ENCODE measurements at places on chromosomes 4 and X.

DNA sequence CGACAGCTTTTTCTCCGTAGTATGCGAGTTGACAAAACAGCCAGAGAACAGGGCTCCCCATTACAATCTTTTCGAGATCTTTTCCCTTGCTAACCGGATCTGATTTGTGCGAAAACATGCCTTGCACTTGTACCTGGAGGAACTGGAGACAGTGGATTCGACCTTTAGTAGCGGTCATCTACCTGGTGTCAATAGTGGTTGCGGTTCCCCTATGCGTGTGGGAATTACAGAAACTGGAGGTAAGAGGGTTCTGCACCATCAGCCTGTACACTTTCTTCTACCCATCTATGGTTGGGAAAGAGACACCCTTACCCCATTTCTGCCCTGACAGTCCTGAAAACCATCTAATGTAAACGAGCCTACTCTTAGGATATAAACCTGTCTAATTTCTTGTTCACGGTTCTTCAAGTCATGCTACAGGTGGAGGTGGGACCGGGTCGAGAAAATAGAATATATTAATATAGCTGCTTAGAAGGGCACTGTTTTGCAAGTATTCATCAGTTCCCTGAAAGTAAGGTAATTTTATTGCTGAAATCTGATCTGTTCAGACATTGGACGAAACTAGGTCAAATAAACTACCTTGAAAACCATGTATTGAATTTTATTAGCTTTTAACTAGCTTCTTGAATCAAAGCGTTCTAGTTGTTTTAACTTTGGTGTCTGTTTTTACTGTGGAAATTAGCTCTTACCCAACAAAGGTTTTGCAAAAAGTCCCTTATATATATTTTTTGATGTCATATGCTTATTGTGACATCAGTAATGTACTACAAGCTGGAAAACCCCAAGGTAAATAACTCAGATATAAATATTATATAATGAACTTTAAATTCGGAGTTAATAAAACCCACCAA, 869 bp downstream of the TMEM184C start:
- DNase-seq, result no peak

- no peak for DNase-seq
These were observed 6.8 kb downstream of the PLP2 start for GRCh38 chrX:49178537-49178936.

- DNase-seq, result no peak
These were observed 409.1 kb upstream of the SPANXN4 start for GRCh38 chrX:142616636-142617035.

DNA sequence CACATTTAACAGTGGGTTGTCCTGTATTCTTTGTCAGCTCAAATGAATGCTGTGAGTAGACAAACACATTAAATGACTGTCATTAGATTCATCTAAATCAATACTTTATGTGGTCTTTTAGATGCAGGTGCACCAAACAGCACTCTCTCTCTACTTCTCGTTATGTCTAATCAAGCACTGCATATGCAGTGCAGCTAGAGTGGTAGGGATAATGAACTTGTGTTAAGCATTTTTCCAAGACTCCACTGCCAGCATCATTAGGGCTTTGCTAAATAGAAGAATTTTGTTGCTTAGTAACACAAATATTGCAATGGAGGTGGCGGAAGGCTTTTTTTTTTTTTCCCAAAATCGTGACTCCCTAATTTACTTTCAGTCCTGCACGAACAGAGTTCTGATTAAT, 447.0 kb upstream of the GALNT7 start:
- DNase-seq, result no peak

GRCh38 chrX:154795016-154795415, 10.3 kb downstream of the MPP1 start:
- DNase-seq, result no peak

DNA sequence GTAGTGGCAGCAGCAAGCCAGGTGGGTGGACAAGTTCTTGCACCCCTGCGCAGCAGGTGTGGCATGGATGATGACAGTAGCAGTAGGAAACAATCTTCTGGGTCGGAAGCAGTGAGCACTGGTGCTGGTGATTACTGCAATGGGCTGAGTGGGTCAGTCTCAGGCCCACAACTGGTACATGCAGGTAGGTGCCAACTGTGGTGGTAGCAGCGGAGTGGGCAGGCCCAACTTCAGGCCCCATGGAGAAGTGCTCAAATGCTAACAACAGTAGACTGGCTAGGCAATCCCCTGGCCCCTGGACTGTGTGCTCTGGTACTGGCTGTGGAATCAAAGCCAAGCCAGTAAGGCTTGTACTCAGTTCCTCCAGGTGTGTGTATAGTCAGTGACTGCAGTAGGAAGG, 413.7 kb downstream of the PDGFC start:
- no peak for DNase-seq

DNA sequence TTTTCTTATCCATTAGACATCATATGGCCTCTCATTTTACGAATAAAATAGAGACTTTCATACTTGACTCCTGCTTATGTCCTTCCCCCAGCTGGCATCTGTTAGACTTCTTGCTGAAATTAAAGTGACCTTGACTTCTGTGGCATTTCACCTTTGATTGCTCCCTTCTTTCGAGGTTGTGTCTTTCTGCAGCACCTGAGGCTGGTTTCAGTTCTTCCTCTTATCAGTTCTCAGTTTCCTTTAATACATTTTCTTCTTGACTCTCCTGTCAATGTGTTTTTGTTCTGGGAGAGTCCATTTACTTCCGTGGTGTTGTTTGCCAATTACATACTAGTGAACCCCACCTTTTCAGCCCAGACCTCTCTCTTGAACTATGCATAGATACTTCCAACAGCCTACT, 81.6 kb downstream of the RBPJ start:
- no peak for DNase-seq

DNA sequence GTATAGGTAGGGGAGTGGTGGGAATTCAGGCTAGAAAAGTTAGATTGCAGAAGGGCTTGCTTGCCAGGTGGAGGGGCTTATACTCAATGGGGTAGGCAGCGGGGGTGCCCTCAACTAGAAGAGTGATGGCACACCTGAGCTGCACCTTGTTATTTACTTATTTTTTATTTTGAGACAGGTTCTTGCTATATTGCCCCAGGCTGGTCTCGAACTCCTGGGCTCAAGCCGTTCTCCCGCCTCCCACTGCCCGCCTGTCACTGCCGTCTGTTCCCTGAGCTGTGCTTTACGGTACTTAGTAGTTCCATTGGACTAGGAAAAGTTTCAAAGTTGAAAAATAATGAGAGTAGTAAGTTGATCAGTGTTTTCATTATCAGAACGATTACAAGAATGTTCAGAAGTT, 2.0 kb downstream of the ZFX start:
- DNase-seq, result no peak

- no peak for DNase-seq
These were observed 600.0 kb downstream of the BCOR start for GRCh38 chrX:39497702-39498265.

DNA sequence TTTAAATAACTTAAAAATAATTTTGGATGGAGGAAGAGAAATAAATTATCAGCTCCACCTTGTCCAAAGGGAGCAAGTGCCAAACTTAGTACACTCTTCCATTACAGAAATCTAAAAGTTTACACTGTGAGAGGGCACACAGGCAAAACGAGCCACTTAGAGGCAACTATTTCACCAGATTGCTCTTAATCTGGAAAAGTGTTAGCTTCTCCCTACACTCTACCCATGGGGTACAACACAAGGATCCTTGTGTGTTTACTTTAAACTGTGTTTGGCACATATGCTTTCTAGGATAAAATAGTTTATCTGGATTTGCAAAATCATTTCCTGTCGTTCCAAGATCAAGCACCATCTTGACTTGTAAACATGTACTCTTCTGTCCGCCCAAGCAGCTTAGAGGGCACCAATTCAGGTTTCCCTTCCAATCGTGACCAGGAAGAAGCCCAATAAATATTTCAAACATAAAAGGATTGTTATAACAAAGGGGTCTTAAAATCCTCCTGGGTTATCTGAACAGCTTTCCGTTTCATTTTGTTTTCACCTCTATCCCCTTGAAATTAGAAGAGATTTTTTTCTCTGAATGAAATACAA, 29.0 kb upstream of the KDR start:
- no peak for DNase-seq

DNA sequence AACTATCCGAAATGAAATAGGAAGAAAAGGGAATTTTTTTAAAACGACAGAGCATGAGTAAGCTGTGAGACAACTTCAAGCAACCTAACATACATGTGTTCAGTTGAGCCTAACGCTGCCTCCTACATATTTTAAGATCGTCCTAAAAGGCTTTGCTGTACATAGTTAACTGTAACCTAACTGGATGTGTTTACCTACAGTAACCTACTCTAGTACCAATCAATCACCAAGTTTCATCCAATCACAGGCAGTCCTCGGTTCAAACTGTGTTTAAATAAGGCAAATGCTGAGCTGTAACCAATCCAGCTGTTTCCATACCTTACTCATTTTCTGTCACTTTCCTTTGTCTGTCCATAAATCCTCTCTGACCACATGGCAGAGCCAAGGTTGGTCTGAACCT, 17.1 kb downstream of the RCHY1 start:
- DNase-seq, result no peak

DNA sequence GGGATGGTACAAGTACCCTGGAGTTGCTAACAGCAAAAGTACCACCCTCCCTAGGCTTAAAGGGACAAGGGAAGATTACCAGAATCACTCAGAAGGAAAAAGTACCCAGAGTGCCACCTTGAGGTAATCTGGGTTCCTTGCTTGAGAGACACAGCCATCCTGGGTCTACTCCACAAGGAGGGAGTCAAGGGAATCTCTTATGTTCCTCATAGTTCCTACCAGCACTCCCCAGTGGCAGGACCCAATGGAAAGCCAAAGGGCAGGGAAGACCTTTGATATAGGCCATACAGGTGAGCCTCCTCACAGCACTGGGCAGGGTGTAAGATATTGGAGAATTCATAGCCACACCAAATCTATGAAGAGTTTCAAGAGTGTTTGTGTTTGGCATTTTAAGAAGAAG, 5.7 kb downstream of the IL2 start:
- DNase-seq, result no peak

- DNase-seq, result no peak
These were observed 743 bp upstream of the NRK start for GRCh38 chrX:105821471-105822121.

GRCh38 chrX:139204898-139205667, 325.5 kb upstream of the F9 start:
- DNase-seq, result no peak

DNA sequence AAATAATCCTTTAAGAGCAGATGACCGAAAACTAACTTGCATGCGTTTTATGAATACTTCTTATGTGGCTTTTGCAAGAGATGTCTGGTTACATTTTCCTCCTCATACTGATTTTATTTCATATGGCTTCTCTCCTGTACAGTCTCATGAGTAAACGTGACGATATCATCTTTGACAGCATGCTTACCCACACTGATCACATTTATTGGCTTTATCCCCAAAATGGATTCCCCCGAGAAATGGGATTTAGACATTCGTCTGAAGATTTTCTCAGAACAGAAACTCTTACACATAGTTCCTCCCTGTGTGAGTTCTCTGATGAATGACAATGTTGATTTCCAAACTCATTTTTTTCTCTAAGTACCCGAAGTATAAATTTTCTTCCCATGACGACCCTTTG, 939.7 kb upstream of the LCORL start:
- DNase-seq, result no peak

- no peak for DNase-seq
These were observed 6.3 kb upstream of the AP1S2 start for GRCh38 chrX:15860921-15861320.

DNA sequence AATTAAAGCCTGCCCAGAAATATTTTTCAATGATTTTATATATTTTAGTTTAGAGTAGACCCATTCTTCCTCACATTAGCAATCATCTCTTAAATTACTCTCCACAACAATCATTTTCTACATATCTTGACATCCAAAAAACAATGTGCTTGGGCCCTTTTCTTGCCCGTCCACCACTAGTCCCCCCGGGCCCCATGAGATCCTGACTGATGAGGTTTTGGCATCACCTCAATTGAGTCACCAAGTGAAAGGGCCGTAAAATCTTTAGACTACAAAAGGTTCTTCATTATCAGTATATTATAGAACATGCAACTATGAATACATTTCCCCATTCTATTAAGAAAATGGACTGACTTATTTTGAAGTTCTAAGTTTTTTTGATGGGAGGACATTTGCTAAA, 4.0 kb upstream of the CDKL2 start:
- no peak for DNase-seq

DNA sequence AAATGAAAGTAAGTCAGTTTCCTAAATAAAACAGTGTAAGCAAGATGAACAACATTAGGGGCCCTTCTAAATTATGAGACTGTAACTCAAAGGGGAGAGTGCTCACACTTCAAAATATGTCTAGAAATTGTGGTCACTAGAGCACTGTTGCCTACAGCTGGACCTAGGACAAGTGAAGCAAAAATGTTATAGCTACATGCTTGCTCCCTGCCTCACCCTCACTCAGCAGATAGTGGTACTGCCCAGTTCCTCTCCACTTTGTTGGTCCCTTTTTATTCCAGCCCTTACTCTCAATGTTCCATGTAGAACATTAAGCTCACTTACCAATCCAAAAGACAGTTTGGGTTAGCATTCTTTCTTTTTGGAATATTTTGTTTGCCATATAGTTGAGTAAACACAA, 147.3 kb downstream of the GRIA3 start:
- no peak for DNase-seq

- no peak for DNase-seq
These were observed 561 bp downstream of the IRAK1 start for GRCh38 chrX:154019061-154019621.

GRCh38 chr4:86118711-86119110, 241.1 kb downstream of the MAPK10 start:
- DNase-seq, result no peak

GRCh38 chr4:96052827-96053226, 212.9 kb downstream of the PDHA2 start:
- no peak for DNase-seq

Data from stimulated activated CD8-positive, alpha-beta memory T cell treated with anti-CD3 and anti-CD28 coated beads, Interleukin-2, amount 100 ng/mL, for 1 hour (primary cell).